ENCODE measurements at places on chromosomes 13 and 19.
A peak's percentile ranks its signal among the peaks of the same experiment; 100 is the strongest.

GRCh38 chr13:24454056-24454455 is 58.5 kb downstream of the PARP4 start:
- DNase-seq, result no peak

- peak; percentile 57 for DNase-seq
Observed at GRCh38 chr13:25874907-25875306, 176.9 kb downstream of the SHISA2 start.

DNA sequence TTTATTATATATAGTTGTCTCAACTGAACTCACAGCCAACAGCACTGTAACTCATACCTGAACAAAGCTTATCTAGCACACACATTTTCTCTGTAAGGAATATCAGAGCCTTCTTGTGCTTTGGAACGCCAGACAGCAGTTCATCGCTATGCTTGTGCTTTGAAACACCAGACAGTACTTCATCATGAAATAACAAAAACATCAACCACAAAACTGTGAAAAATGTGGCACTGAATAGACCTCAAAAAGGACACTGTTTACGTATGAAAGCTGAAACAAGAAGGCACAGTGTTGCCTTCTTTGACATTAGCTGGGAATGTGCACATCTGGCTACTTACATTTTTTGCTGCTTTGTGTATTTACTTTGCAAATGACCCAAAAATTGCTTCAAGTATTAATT is 160.2 kb downstream of the PDS5B start:
- DNase-seq, result no peak

DNA sequence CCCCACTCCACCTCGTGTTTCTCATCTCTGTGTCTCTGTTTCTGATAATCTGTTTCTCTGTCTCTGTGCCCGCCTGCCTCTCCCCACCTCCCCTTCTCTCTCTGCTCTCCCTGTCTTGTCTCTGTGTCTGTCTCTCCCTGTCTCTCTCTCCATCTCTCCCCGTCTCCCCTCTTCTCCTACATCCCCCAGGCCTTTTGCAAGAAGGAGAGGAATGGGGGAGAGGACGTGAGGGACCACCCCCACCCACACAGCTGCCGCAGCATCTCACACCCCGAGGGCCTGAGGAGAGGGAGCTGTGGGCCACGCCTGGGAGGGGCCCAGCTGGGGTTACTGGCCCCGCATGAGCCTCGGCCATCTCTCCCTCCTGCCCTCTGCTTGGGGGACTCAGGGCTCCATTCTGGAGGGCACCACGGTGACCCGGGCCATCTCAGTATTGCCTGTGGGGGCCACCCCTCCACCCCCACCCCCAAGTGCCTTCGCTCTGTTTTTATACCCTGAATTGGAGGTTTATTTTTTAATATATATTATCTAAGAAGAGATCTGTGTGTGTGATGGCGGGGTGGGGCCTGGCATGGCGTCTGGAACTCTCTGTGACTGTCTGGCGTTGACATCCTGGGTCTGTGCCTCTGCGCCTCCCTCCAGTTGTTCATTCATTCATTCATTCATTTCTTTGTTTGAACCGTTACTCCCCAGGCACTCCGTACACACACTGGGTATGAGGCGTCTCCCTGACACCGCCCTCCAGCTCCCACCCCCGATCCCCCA is 21.2 kb downstream of the ERFL start:
- no peak for DNase-seq

DNA sequence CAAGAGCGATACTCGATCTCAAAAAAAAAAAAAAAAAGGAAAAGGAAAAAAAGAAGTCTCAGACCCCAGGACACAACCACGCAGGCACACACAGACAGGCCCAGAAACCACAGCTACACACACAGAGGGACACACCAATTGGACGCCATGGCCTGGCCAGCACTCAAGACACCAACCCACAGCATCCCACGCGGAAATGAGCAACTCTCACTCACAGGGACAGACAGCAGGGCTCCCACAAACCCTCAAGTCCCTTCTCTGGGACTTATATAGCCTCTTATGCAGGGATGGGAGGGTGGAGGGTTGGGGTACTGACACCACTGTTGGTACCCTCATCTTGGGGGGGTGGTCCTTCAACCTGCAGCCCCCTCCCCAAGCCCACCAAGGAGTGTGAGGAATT is 5.9 kb downstream of the NOTCH3 start:
- DNase-seq, result no peak

- DNase-seq, result no peak
Observed at GRCh38 chr19:1275976-1276627, 772 bp downstream of the FAM174C start.

- DNase-seq, result no peak
Observed at GRCh38 chr13:27257648-27258253, 6.4 kb downstream of the RPL21 start.

DNA sequence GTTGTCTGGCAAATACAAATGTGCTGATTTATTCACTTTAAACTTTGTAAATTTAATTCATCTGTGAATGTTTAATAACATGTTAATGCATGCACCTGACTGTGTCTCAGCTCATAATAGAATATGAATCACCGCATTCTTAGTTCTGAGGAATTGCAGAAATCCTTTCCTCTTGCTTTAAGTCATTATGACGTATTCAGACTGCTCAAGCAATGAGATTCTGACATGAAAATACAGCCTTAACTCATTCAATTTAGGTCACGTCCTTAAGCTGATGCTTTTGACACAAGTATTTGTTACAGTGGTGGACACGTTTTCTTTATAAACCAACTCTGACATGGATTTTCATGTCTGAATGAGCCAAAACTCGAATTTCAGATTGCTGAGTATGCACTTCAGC is 541.0 kb upstream of the KLF12 start:
- no peak for DNase-seq

DNA sequence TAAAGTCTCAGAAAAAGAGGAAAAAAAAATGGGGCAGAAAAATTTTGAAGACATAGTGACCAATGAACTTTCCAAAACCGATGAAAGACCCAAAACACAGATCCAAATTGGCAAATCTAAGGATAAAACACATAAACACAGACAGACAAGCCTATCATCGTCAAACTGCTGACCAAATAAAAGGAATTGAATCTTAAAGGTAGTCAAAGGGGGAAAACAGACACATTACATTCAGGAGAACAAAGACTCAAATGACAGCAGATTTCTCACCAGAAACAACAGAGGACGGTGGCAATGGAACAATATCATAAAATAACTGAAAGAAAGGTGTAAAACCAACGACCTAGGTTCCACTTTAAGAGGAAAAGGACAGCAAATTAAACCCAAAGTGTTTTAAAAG is 10.2 kb downstream of the RBM26 start:
- DNase-seq, result no peak

DNA sequence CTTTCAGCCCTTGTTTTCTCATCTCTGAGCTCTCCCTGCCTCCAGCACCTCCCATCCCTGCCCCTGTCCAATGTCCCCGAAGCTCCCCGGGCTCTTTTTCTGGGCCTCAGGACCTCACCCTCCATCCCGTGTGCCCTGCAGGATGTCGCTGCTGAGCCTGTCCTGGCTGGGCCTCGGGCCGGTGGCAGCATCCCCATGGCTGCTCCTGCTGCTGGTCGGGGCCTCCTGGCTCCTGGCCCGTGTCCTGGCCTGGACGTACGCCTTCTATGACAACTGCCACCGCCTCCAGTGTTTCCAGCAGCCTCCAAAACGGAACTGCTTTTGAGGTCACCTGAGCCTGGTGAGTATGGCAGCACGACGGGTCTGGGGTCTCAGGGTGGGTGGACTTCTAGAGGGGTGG is 51.1 kb upstream of the CYP4F8 start:
- DNase-seq, result no peak

- DNase-seq, result no peak
Observed at GRCh38 chr19:5667751-5668271, 12.5 kb downstream of the MICOS13 start.

GRCh38 chr13:60491531-60491930 is 94.5 kb downstream of the TDRD3 start:
- no peak for DNase-seq

DNA sequence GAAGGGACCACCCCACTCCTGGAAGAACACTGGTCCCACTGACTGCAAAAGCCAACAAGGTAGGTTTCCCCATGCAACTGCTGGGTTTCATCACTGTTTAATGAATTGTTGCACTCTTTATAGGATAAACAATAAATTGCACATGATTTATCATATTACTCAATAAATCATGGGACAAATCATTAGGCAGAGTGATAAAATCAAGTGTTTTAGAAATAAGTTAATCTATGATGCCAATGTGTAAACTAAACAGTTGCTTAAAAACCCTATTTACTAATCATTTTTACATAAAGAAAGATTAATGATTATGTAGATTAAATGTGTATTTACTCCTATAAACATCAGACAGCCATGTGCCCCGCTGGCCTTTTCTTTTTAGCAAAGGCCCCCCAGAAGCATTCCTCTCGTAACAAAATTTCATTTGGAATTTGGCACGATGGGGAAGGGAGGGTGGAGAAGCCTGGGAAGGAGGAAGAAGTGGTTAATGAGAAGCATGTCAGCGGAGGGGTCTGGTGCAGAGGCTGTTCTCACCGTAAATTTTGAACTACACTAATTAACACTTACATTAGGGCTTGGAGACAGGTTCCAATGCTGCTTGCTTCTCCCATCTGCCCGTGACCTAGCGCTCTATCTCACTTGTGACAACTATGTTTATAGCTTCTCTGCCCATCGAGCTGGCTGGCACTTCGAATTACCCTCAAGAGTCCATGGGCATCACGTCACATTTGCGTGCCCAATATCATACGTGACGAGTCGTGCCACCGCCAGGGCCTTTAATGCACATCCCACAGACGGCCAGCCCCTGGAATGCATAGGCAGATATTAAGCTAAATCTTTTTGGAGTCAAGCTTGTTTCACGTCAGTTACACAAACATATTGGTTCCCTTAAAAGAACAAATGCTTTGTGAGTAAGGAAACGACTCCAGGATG is 357.7 kb upstream of the TSHZ3 start:
- DNase-seq, result no peak

- DNase-seq, result no peak
Observed at GRCh38 chr13:68806125-68806524, 1301.5 kb upstream of the ATXN8OS start.

- DNase-seq, result no peak
Observed at GRCh38 chr13:39023761-39024160, 14.1 kb downstream of the PROSER1 start.

- DNase-seq, result no peak
Observed at GRCh38 chr13:35347679-35348205, 128.7 kb downstream of the MAB21L1 start.

- DNase-seq, result no peak
Observed at GRCh38 chr13:25371875-25372283, at the start of gene ATP8A2. Gene ATP8A2 (plus strand): TSS chr13:25371974. CDS start chr13:25372213, 239 bp downstream.

DNA sequence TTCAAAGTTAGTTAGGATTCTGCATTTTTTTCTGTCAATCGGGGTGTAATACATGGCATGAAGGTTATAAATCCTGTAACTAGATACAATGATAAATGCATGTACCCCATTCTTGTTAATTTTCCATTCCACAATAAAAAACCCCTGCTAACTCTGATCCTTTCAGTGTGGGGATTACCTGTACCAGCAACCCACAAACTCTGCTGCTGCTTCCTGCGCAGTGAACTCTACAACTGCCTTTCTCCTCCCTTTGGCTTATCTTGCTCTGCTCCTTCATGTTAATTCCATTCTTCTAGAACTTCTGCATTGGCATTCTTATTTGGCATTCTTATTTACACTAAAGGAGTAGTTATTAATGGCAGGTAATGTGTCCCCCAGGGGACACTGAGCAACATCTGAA is 273.1 kb downstream of the KLF12 start:
- DNase-seq, result no peak

DNA sequence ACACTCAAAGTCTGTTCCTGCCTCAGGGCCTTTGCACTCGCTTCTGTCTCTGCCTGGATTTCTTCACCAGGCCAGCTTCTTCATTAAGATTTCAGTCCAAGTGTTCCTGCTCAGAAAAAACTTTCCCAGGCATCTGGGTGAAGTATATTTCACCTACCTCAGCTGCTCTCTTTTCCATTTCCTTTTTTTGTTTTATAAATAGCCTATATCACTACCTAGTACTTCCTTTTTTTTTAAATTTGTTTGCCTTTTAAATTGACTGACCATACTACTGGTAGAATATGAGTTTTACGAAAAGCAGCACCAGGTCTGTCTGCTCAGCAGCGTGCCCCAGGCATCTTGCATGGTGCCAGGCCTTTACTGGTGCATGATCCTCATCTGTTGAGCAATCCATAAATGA is 1064.4 kb downstream of the UQCRFS1 start:
- no peak for DNase-seq

DNA sequence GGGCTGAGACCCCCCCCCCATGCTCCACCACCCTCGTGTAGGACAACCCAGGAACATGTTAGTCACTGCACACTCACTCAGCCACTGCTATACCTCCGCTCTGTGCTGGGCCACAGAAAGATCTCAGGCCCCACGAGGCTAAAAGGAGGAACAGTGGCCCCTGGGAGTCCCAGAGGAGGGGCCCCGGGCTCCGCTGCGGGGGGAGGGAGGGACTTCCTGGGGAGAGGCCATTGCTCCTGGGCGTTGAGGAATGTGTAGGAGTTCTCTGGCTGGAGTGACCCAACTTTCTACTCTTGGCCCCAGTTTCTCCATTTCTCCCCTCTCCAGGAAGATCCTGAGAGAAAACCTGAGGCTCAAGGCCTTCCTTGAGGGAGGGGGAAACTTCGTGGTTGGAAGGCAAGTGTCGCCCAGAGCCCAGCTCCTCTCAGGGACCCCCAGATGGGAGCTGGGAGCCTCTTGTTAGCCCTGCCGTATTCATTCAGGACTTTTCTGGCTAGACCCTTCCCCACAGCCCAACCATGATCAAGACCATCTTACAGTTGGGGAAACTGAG is 13.6 kb downstream of the ONECUT3 start:
- DNase-seq, result no peak

GRCh38 chr19:2591537-2592291 is 110.8 kb downstream of the GNG7 start:
- DNase-seq, result no peak

DNA sequence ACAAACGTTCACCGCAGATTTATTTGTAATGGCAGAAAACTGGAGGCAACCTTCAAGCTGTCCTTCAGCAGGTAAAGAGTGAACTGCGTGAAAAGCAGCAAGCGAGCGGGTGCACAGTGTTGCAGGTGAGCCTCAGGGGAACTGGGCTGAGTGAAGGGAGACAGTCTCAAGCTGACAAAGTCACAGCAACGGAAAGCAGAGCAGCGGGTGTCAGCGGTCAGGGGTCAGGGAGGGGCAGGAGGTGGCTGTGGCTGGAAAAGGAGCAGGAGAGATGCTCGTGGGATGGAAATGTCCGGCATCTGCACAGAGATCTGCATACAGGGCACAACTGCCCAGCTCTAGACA is 8.5 kb upstream of the RASA3 start:
- no peak for DNase-seq

GRCh38 chr13:113817860-113818691 is 45.8 kb downstream of the GAS6 start:
- DNase-seq, result no peak
